Stimulated activated CD8-positive, alpha-beta memory T cell treated with anti-CD3 and anti-CD28 coated beads, Interleukin-2, amount 100 ng/mL, for 1 hour (primary cell): ENCODE measurements at places on chromosomes 6 and 20.

GRCh38 chr20:50554694-50555579 lies 44.8 kb downstream of the PTPN1 start:
- no peak for DNase-seq

GRCh38 chr20:33267701-33268100 lies 15.3 kb upstream of the BPIFB1 start:
- no peak for DNase-seq

- no peak for DNase-seq
These were observed 25.8 kb downstream of the SMLR1 start for GRCh38 chr6:130852844-130853554.

DNA sequence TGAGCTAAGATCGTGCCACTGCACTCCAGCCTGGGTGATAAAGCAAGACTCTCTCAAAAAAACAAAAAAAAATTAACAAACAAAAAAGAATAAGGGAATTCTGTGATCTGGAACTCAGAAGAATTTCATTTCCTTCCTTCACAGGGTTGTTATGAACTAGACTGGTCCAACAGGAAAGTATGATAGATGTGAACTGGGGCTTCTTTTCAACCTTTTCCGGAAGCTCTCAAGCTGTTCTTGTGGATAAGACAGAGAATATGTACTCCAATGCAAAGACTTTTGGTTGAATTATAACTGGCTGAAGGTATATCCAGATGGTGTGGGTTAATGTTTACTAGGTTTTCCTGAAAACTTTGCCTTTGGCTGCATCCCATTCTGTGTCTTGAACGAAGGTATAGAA lies 5.3 kb downstream of the RNF8 start:
- no peak for DNase-seq

DNA sequence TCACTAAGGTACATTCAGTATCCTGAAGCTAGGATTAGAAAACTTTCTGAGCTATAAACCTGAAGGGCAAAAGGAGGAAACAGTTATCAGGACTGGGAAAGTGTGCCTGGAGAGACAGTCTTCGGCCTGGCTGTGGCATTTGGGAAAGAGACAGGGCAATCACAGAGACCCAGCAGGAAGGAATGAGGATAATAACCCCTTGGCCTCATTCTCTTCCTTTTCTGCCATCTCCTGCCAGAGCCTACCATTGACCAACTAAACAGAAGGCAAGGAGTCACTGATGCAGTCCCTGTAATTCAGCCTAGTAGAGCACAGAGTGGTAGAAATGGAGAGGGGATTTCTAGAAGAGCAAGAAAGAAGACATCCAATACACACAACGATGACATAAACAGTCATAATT lies 359.4 kb downstream of the HDGFL1 start:
- no peak for DNase-seq

DNA sequence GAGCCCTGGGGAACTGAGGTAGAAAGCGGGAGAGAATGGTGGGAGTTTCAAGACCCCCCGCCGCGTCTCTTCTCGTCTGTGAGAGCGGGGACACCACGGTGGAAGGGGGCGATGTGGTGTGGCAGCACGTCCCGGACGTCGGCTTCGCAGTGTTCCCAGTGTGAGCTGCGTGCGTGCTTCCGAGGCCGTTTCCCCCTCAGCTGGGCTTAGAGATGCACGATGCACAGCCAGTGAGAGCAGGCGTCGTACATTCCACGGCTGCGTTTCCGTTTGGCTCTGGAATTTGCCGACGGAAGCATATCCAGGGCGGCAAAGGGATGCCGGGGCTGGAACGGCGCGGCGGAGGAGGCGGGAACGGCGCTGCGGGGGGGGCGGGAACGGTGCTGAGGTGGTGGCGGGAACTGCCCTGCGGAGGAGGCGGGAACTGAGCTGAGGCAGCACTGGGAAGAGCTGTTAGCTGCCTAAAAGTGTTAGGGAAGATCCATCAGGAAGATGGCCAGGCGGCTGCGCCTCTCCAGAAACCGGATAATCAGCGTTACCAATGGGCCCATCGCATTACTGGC lies 37.7 kb downstream of the KIF25 start:
- no peak for DNase-seq

DNA sequence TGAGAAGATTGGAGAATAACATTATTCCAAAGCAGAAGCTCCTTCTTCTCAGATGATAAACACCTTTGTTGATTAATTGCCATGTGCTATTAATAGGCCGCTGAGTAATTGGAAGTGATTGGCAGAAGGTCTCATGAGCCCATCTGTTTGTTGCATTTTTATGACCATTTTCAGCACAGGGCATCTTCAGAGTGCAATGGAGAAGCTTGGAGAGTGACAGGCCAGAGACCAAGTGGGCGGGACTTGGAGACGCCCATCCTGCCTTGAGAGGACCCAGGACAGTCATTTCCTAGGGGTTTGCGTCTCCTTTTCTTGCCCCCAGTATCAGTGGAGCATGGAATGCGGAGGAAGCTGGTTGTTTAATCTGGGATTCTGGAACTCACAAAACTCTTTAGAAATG lies 89.5 kb downstream of the CDH4 start:
- no peak for DNase-seq

GRCh38 chr6:92962846-92963245 lies 456.5 kb downstream of the EPHA7 start:
- no peak for DNase-seq

DNA sequence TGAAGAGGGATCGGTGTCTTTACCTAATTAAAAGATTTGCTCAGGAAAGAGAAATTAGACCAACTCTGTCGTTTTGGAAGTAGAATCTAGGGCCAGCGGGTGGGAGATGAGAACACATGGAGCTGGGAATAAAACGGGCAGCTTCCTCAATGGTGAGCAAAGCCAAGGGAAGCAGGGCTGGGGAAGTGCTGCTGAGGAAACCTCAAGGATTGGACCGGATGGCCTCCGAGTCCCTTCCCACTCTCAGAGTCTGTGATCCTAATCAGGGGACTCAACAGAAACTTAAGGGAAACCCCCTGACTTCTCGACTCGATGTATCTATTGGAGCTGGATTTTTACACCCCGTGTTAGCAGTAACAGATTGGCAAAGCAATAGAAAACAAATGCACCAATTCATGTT lies 10.8 kb downstream of the GCNT2 start:
- no peak for DNase-seq

DNA sequence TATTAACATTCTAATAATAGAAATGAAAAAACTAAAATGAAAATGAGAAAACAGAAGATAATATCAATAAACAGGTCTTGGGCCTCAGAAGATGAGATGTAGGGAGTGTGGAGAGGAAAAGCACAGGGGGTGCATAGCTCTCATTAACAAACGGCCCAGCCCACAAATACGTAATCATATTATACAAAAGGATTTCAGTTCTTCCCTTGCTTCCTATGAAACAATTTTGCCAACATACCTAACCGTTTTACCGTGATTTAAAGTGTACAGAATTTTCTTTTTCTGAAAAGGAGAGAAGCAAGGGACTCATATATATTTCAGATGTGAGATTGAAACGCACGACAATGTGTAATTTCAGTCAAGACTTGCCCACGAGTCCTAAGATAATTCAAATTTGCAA lies 136.0 kb downstream of the HFE start:
- no peak for DNase-seq

DNA sequence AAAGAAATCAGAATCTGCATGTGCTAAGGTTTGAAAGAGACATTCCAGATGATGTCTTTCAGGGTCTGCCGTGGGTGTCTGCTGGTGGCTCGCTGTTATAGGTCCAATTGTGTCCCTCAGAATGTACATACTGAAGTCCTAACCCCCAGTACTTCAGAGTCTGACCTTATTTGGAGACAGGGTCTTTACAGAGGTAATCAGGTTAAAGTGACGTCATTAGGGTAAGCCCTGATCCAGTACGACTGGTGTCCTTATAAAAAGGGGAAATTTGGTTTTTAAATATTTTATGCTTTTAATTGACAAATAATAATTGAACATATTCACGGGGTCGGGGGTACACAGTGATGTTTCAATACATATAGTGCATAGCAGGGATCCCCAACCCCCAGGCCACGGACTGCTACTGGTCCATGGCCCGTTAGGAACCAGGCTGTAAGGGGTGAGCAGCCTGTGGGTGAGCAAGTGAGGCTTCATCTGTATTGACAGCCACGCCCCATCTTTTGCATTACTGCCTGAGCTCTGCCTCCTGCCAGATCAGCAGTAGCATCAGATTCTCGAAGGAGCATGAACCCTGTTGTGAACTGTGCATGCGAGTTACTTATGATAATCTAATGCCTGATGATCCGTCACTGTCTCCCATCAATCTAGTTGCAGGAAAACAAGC lies 33.2 kb upstream of the SLC22A23 start:
- DNase-seq: no peak

- DNase-seq: no peak
These were observed 24.4 kb upstream of the FKBP1A start for GRCh38 chr20:1417273-1417672.

DNA sequence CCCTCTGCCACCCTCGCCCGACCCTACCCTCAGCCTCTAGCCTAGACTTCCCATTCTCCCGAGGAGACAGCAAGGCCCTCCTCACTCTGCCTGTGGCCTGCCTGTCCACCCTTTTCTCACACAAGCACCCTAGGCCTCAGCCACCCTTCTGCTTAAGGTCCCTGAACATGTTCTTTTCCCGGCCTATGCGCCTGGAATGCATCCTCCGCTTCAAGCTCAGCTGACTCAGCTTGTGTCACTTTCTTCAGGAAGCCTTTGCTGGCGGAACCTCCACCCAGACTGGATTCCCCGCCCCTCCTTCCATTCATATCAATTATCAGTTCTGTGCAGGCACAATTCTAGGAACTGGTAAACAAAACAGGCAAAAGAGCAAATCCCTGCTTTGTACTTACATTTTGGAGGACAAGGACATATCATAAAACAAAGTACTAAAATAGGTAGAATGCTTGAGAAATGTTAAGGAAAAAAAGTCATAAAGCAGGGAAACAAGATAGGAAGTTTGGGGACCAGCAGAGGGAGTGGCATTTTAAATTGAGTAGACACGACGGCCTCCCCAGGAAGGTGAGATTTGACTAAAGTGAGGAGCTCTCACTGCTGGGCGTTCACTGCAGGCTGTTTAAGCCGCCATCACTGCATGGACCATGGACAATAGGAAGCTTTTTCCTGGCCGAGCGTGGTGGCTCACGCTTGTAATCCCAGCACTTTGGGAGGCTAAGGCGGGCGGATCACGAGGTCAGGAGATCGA lies 17.9 kb upstream of the SNHG17 start:
- no peak for DNase-seq

DNA sequence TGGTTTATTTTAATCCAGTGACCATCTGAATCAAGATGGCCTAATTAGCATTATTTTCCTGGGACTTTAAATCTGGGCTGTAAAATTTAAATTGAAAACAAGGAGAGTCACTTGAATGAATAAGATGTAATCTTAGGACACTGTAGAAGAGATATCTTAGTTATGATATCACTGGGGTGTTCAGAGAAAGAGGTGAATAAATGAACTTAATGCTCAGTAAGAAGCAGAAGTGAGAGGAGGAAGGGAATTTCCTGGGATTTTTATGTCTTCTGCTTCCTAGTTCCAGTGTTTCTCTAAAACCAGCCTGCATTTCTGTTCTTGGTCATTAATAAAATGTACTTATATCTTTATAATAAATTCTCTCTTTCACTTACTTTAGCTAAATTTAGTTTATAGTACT lies 136.8 kb upstream of the PTPRK start:
- DNase-seq: no peak
